HuH-7.5 (cell line): ENCODE measurements at places on chromosomes 7 and 10.

GRCh38 chr7:130362251-130362816, 17.7 kb downstream of the CPA5 start:
- DNase-seq: no peak

- peak; percentile 42 for DNase-seq
Measured at GRCh38 chr10:123007558-123008354, 839 bp downstream of the IKZF5 start.

DNA sequence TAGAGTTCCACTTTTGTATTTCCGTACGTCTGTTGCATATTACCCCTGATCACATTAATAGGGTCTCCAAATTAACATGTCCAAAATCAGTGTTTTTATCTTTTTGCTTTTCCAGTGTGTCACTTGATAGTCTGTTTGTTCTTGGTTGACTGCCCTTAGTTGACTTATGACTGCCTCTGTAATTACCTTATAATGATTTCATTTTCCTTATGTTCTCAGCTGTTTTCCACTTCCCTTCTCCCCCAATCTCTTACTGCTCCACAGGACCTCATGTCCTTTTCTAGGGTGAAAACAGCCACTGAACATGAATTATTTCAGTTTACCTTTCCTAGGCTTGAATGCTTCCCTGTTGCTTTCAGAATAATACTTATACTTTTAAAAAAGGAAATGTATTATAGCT, 54.7 kb downstream of the MAPK8 start:
- DNase-seq: no peak

- DNase-seq: no peak
Measured at GRCh38 chr7:24835643-24836042, 78.4 kb upstream of the GSDME start.

DNA sequence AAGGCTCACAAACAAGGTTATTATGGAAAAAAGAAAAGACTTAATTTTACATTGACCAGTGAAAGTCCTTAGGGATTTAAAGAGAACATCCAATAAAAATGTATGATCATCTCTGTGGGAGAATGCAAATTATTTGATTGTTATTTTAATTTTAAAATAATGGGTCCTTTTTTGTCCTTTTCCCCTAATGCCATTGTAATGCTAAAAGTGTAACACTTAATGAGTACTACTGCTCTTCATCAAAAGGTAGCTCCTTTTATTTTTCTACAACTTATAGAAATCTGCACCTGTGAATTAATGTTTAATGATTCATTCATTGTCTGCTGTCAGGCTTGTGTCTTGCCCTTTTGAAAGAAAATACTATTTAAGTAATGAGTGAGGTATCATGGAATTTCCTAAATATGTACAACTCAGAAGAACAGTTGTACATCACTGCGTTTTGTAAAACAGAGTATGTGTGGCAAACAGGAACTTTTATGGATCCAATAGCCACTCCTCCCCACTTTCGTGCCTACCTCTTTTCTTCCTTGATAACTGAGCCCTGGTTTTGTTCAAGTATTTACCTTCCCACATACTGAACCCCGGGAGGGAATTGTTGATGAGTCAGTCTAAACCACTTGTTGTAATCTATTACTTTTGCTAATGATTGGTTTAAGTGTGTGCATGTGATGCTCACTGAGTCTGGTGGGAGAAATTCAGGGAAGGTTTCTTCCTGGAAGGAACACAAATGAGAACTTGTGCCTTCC, 19.9 kb upstream of the TRUB1 start:
- no peak for DNase-seq

DNA sequence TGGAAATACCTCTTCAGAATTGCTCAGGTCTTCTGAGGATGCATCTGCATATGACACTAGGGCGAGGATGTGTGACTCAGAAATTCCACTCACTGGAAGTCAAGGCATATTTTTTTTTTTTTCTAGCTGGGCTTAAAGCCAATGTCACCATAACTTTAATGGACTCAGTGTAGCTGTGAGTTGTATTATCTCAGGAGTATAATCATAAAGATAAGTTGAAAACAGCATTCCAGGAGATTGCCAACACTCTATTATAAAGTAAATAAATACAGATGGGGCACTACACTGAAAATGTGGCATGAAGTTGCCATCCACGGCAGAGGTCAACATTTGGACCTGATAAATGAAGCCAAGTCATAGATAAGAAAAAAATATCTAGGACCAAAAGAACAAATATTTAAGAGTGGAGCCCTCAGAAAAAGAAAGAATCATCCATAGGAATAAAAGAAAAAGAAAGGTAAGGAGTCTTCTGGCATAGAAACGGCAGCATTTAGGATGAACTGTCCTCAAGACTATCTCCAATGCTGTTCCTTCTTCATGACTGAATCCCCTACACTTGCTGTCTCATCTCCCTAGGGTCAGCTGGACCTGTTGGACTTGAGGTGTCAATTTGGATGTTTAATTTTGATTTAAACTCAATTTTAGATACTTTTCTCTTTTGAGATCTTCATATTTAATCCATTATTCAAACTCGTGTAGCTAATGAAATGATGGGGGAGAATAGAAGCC, 72.9 kb upstream of the CAV2 start:
- no peak for DNase-seq

DNA sequence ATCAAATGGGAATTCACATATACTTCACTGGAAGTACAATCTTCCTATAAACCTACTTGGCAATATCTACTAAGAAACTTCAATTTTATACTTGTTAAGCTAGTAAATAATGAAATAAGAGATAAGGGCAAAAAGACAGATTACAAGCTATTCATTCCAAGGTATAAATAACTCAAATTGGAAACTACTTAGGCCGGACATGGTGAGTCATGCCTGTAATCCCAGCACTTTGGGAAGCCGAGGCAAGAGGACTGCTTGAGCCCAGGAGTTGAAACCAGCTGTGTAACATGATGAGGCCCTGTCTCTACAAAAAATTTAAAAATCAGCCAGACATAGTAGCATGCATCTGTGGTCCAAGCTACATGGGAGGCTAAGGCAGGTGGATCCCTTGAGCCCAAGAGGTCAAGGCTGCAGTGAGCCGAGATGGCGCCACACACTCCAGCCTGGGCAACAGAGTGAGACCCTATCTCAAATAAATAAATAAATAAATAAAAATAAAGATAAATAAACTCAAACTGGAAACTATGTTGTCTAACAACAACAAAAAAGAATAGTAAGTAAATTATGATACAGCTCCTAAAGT, 37.6 kb downstream of the ARHGAP21 start:
- DNase-seq: no peak

DNA sequence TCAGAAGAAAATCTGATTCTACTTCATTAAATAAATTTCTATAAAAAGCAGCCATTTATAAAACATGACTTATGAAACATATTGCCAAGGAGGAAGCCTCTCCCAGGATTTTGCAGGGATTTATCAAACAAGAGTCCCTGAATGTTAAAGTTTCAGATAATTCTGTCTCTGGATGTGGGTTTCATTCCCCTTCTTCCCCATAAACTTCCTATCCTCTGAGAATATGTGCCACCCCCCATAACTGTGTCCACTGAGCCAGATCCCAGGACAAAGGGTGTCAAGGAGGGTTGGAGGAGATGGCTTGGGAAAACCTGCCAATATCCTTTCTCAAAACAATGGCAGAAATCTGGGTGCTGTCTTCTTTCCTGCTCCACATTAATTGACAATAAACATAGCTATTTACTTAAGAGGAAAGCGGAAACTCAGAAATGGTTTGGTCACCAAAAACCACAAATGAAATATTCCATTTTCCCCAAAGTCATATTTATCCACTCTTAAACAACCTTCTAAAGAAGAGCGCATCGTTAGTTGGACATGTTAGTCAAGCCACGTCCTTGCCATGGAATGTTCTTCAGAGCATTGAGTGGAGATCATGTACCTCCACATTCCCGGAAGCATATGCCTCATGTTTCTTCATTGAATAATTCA, 54.3 kb upstream of the AKR1E2 start:
- DNase-seq: no peak
